ENCODE measurements at places on chromosomes 3 and 15.

DNA sequence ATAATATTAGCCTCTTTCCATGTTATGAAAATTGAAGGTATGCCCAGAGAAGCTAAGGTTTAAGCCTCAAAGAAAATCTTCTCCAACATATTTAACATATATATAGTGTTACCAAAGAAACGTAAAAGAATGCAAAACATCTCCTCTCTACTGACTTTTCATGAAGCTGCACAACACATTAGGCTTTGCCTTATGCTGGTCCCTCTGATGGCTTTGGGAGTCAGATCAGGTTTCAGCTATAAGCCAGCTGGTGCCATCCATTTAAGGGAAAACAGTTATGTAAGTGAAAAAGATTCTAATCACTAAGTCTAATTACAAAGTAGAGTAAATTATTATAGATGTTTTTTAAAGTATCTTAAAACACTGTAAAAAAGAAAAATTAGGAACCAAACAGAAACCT lies 410.5 kb downstream of the LSAMP start:
- no peak for DNase-seq

DNA sequence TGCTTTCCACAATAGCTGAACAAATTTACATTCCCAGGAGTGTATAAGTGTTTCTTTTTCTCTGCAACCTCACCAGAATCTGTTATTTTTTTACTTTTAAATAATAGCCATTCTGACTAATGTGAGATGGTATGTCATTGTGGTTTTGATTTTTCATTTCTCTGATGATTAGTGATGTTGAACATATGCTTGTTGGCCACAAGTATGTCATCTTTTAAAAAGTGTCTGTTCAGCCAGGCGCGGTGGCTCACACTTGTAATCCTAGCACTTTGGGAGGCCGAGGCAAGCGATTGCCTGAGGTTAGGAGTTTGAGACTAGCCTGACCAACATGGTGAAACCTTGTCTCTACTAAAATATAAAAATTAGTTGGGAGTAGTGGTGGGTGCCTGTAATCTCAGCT lies 619.3 kb downstream of the SI start:
- no peak for DNase-seq

DNA sequence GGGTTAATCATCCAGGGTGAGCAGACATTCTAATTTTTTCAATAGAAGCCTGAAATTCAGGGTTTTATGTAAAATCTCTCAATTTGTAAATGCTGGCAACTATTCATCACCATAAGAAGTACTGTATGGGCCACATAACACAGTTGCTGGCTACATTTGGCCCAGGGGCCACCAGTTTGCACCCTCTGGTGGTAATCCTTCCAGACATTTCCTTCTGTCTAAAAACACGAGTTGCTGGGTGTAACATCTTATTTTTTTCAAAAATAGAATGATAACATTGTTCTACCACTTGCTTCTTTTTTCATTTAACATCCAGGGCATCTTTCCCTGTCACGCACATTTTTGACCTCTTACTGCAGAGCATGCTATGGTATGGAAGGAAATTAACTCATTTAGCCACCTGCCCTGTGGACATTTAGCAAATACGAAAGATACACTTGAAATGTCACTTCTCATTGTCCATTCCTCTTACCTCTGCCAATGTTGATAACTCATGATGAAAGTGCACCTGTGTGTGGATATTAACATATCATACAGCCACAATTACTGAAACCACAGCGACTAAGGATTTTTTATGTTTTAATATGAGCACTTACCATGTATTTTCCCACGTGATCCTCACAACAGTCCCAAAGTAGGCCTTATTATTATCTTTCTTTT lies 117.5 kb upstream of the ARHGEF3 start:
- DNase-seq, result peak; percentile 44

DNA sequence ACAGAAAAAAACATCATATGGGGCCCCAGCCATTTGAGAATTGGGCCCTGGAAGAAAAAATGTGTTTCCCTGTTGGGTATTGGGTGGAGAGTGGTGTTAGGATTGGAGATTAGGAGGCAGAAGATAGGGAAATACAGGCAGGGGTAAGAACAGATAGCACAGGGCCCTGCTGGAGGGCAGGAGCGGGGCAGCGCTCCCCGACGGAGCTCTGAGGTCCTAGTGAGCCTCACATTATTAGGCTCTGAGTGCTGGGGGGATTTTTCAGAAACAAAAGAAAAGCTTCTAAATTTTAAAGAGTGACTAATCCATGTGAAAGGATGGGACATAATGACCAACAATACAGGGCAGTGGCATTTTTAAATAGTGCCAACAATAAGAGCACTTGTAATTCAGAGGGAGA lies 241.2 kb downstream of the SOX2 start:
- DNase-seq, result no peak

DNA sequence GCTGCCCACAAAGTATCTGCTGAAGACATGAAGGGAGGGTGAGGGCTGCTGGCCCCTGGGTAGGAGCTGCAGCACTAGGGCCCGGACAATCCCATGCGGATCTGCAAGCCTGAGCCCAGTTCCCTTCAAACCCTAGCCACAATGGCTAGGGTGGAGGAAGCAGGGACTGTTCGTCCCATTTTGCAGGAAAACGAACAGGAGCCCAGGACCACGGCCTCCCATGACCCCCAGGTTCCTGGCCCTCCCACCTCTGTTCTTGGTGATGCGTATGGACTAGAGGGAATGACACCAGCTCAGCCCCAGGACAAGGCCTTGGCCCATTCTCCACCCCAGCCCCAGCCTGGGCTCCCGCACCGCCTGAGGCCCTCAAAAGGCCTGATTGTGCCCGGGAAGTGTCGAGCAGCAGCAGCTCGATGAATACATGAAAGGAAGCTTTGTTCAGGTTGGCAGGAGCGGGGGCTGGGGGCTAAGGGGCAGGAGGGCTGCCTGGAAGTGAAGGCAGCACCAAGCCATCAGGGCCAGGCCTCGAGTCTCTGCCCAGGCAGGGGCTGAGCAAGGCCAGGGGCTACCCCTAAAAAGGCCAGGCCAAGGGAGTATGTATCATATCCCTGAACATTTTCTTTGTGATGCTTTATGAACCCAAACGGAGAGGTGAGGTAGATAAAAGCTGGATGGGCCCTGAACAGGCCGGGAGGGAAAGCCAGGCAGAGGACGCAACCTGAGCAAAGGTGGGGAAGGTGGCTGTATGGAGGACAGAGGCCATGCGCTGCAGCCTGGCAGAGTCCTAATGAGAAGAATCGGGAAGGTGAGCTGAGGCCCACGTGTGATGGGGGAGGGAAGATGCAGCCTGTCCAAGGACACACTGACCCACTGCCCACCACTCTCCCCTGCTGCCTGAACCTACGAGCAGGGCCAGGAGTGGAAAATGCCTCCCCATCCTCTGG lies 12.2 kb downstream of the SEMA7A start:
- no peak for DNase-seq

GRCh38 chr15:71313806-71314205 lies 198.5 kb downstream of the THSD4 start:
- DNase-seq, result no peak

- no peak for DNase-seq
Observed at GRCh38 chr3:149245738-149246451, 24.3 kb upstream of the CP start.

DNA sequence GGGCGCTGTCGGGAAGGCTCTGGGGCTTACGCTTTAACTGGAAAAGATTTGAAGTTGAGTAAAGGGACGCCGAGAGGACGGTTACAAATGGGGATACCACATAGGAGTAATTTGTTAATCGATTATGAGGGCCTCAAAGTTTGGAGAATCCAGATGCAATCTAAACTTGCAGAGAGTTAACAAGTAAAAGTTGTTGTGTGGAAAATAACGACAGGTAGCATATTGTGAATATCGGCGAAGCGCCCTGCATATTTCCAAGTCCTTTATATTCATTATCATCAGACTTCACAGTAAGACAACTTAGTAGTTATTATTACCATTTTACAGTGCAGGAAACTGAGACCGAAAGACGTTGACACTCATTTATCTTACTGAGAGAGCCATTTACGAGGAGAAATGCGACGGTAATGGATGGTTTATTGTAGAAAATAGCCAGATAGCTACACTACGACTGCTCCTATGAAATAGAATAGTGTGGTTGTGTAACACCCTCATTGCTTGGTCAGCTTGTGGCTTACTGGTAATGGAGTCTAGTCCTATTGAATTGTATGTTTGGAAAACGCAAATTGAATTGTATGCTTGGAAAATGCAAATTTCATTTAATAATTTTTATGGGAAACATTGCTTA lies 700 bp downstream of the MKRN2 start:
- no peak for DNase-seq

DNA sequence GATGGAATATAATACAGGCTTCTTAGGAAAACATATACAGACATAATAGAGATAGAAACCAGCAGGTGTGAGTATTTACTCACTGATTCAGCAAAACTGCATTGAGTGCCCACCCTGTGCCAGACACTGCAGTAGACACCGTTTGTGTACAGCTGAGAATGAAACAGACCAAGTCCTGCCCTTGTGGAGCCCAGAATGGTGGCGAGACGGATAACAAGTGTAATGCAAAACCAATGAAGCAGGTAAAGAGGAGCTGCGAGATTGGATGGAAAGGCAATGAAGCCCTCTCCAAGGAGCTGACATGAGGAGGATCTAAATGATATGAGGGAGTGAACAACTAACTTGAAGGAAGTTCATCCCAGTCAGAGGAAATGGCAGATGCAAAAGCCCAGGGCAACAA lies 256.4 kb downstream of the MEX3B start:
- DNase-seq, result no peak

GRCh38 chr3:179116816-179117215 lies 31.3 kb upstream of the PIK3CA start:
- DNase-seq, result no peak

DNA sequence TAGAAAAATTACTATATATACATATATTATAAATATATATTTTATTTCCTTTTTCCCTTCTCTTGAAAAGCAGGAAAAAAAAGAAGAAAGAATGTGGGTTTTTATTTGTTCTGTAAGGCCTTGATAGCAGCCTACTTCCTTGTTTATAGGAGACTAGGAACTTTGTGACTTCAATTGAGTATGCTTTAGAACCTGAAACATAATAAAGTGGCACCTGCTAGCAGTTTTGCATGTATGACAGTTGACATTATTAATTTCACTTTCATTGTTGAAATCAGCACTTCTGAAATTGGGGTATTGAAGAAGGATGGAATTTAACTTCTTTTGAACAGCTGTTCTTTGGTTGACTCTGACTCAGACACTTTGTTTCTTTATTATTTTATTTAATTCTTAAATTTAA lies 56.9 kb downstream of the GLCE start:
- no peak for DNase-seq

- DNase-seq, result no peak
Observed at GRCh38 chr15:38631119-38632075, 66.8 kb upstream of the RASGRP1 start.

GRCh38 chr3:152278756-152279427 lies 10.2 kb downstream of the MBNL1 start:
- DNase-seq, result no peak

- DNase-seq, result peak; percentile 59
Observed at GRCh38 chr3:108552267-108553159, 36.7 kb downstream of the CIP2A start.

- peak; percentile 49 for DNase-seq
Observed at GRCh38 chr3:187743195-187744141, 1.8 kb downstream of the BCL6 start.

GRCh38 chr3:171950373-171950772 lies 89.0 kb upstream of the FNDC3B start:
- no peak for DNase-seq

GRCh38 chr3:180747805-180748361 lies 68.6 kb upstream of the CCDC39 start:
- DNase-seq, result no peak

DNA sequence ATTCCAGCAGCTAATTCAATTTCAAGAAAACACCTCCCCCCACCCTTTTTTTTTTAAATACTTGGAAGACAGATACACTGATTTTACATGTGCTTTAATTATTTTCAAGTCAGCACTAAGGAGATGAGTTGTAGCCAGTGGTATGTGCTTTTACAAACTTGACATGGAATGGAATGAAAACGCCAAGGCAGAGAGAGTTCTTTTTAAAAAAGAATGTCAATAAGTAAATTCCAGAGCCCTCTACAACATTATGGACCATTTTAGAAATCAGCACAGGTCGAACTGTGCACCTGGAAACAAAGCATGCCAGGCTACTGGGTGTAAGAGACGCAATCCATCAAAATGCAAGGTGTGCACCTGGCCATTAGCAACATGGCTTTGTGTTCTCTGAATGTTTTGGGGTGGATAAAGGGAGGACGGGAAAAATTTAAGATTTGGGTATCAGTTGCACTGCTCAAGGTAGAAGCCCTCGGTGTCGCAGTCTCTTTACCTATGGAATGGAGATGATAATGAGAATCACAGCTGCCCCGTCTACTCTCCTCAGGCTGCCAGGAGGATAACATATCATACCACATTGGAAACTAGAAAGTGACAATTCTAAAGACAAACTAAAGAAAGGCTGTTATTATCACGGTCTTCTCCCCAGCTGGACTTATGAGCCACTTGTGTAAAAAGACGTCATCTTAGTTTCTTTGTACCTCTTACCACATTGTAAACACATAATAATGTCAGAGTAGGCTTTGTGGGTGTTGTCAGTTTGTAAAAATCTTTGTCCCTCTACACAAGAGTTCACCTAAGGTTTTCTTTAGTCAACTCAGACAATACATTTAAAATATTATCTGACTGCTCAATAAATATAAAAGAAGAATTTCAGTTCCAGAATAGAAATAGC lies 107.4 kb upstream of the PRICKLE2 start:
- DNase-seq, result no peak

GRCh38 chr15:66723826-66724731 lies 22.0 kb downstream of the SMAD6 start:
- DNase-seq, result no peak

DNA sequence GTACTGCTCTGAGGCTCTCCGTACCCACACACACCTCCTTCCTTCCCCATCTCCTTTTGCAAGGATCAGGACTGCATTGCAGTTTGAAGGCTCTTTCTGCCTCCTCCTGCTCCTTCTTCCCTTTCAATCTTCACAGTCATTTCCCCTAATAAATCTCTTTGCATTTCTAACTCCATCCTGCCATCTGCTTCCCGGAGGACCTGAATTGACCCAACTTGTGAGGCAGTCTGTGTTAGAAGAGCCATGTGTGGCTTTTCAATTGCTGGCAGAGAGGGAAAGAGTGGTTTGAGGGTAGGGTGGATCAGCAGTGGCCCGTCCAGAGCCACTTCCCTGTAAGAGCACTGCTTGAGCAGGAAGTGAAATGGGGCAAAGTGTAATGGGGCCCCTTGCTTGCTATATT lies 35.8 kb downstream of the ANAPC13 start:
- no peak for DNase-seq

All from CD4-positive, alpha-beta T cell treated with Interleukin-12 subunit alpha and Interleukin-12 subunit beta, for 1 hour (primary cell).